ENCODE measurements at places on chromosomes 16 and 17.

DNA sequence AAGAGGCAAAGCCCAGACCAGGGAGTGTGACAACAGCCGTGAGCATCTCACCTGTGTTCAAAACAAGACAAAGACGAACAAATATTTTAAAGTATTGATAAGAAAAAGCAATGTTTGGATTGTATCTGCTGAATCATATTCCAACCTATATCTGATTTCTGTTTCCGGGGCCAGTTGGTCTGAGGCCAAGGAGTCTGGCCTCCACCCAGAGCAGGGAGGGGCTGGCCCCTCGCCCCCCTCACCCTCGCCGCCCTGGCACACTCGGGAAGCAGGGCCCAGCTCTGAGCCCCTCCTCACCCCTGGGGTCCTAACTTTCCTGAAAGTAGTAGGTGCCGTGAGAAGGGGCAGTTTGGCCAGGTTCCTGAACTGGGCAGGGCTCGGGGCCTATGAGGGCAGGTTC, 48.0 kb downstream of the ACTG1 start:
- DNase-seq: no peak

- DNase-seq: no peak
Measured at GRCh38 chr16:273547-274421, 2.0 kb downstream of the RGS11 start.

DNA sequence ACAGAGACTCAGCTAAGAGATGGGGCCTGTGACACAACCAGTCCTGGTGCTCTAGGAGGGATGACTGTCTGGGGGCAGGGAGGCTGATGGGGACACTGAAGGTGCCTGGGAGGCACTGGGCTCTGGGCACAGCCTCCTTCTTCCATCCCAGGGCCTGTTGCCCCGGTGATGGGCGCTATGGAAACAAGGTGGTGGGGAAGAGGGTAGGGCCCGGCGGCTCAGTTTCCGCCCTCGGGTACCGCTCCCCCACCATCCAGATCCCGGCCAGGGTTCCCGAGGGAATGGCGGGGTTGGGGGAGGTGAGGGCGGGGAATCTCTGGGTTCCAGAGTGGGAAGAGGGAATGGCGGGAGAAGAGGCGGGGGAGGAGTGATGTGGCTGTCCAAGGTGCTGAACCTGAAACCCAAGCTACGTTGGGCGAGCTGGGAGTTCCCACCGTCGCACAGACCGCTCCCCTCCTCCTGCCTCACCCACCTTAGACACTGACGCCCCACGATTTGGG, 981 bp downstream of the KCNH4 start:
- no peak for DNase-seq

GRCh38 chr17:37358098-37358829, 17.5 kb upstream of the C17orf78 start:
- DNase-seq: peak; percentile 11

DNA sequence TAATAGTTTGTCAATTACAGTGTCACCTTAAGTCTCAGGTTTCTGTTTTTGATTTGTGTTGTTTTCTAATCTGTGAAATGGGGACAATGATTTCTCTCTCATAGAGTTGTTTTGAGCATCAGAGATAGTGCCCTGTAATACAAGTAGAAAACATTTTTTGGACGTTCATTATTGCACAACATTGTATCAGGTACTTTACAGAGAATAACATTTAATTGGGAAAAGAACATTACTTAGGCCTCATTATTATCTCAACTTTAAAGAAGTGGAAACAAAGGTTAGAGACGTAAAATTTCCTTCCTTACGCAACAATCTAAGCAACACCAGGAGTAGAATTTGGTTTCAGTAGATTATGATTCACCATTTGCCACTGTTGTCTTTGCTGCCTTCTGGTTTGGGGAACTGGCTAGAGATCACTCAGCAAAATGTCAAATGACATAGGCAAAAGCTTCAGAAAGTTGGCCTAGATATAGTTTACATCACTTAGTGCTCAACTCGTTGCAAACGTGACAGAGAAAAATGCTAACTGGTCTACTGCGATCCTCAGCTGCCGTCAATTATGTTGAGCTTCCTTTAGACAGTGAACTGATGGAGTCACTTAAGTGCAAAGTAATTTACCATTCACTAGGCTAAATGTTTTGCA, 1026.8 kb downstream of the CDH11 start:
- no peak for DNase-seq

- peak; percentile 76 for DNase-seq
Measured at GRCh38 chr17:40607641-40608040, 40.0 kb downstream of the SMARCE1 start.

GRCh38 chr17:80761110-80761871, 216.7 kb downstream of the RPTOR start:
- peak; percentile 59 for DNase-seq

DNA sequence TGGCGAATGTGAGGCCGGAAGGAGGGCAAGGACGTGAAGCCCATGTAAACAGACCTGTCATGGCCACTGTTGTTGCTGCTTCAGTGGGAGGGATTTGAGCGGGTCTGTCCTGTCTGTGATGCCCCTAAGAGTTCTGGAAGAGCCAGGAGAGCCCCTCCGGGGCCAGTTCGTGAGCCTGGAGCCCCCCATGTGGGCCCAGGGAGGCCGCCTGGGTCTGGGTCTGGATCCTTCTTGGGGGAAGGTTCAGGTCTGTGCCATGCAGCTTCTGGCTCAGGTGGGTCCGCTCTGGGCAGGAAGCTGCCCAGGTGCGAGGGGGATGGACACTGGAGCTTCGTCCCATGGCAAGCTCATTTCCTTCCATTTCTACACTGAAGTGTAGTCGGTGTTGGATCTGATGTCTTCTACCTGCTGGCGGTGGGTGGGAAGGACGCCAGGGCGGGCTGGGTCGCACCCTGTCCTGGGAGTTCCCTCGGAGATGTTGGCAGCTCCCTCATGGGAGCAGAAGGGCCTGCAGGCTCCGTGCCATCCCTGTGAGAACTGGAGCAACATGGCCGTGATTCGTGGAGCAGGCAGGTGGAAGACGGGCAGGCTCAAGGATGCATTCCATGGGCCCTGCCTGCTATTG, 11.2 kb upstream of the WFIKKN1 start:
- DNase-seq: no peak

DNA sequence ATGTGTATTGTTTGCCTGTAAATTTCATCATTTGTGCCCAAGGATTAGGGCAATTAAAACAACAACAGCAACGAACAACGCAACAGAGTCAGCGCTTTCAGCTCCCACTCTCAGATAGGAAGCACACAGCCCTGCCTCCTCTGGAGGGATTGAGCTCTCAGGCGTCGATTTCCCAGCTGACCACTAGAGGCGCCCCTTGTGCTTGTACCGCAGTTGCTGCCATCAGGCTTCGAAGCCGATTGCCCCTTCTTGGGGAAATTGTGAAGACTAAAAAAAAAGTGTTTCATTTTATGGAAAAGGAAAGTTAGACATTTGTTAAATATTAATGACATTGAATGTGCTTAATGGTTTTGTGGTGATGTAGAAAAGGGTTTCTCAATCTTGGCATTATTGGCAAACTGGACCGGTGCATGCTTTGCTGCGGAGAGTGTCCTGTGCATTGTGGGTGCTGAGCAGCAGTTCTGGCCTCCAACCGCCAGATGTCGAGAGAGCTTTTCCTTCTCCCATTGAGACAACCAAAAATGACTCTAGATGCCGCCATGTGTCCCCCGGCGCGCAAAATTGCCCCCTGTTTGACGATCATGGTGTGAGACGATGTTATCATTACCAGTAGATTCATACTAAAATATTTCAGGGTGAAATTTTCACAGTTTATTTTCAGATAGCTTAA, 650.4 kb upstream of the RBFOX1 start:
- DNase-seq: no peak

DNA sequence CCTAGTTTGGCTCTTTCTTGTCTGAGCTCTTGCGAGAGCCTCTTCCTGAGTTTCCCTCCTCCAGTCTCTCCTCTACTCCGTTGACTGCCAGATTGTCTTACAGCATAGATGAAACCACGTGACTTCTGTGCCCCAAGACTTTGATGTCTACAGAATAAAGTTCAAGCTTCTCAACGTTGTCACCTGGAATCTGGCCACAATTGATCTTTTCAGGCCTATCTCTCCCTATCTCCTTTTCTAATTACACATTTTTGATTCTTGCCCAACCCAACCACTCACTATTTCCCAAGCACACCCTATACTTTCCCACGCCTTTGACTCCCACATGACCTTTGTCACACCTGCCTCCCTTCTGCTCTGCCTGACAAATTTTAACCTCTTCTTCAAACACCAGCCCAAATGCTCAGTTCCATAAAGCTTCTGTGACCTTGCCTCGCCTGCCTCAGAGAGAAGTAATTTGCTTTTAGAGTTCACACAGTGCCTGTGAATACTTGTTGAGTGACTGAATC, 52.4 kb upstream of the PMFBP1 start:
- DNase-seq: no peak

GRCh38 chr17:17254036-17254435, 17.1 kb upstream of the FLCN start:
- no peak for DNase-seq

GRCh38 chr16:24077966-24078365, 178.2 kb upstream of the CACNG3 start:
- no peak for DNase-seq

DNA sequence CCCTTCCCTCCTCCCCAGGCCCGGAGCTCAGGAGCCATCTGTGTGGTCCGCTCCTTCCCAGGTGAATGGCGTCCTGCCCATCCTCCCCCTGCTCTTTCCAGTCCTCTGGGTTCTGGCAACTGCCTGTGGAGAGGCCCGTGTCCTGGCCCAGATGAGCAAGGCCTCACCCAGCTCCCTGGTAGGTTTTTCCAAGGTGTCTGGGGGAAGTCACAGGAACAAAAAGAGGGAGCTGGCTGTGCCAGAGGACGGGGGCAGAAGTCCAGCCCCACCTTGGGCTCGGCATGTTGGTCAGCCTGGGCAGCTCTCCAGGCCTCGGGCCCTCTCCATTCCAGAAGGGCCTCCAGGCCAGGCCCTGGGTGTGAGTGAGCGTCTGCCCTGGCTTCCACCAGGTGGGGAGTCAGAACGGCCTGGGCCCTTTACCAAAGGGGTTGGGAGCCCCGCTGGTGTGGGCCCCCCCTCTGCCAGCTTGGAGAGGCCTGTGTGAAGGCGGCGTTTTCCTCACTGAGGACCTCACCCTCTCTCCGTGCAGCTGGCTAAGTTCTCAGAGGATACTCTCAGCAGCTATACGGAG, 25.1 kb downstream of the CASKIN2 start:
- no peak for DNase-seq

DNA sequence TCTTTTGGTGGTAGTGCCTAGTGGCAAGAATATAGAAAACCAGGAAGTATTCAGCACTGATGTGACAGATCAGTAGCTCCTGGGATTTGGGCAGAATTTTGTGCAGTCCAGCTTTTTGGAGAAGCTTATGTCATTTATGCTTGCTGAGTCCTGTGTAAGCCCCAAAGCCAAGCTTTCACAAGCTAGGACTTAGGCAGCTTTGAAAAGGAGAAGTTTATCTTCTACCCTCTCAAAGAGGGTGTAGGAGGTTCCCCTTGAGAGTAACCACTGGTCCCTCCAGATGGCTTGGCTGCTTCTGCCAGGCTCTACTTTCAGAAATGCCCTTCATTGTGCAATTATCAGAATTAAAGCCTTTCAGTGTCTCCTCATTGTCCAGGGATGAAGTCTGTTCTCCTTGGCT, 78.8 kb downstream of the CES1 start:
- no peak for DNase-seq

- DNase-seq: no peak
Measured at GRCh38 chr17:50423553-50424159, 2.4 kb upstream of the ACSF2 start.

GRCh38 chr17:1030684-1031532, 34.0 kb downstream of the TIMM22 start:
- DNase-seq: no peak

GRCh38 chr17:31515267-31515666, 123.8 kb downstream of the RAB11FIP4 start:
- DNase-seq: no peak

GRCh38 chr17:60439501-60439900, 17.2 kb downstream of the CHCT1 start:
- DNase-seq: no peak

GRCh38 chr17:40450175-40450574, 6.9 kb downstream of the IGFBP4 start:
- peak; percentile 37 for DNase-seq

- no peak for DNase-seq
Measured at GRCh38 chr16:4198816-4199215, 43.1 kb downstream of the SRL start.

DNA sequence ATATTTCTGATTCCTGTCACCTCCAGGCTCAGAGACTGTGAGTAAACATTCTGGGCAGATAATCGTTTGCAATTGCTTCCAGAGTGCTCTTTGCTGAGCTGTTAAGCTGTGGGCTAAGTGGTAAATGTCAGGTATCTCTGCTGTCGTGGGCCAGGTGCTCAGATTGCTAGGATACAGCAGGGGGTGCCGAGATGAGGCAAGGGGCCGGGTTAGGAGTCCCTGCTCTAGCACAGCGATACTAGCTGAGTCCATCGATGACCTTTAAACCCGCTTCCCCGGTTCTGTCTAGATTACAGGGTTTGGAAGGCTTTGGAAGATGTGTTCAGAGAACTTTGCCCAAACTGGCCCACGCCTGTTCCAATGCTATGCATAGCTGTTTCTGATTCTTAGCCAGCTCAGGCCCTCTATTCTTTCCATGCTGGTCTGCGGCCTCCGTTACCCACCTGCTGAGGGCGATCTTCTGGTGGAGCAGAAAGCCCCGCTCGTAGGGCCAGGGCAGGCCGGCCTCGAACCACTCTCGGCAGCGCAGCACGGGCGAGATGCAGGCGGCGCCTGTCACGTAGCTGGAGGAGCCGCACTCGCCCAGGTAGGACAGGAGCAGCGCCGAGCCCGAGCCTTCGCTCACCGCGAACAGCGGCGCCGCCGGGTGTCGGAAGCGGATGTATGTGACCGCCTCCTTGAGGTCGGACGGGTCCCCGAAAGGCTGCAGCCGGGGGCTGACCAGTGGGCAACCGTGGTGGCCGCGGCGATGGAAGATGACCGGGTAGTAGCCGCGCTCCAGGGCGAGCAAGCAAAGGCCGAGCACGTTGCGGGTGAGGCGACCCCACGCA, 979 bp downstream of the ABHD15 start:
- peak; percentile 56 for DNase-seq

DNA sequence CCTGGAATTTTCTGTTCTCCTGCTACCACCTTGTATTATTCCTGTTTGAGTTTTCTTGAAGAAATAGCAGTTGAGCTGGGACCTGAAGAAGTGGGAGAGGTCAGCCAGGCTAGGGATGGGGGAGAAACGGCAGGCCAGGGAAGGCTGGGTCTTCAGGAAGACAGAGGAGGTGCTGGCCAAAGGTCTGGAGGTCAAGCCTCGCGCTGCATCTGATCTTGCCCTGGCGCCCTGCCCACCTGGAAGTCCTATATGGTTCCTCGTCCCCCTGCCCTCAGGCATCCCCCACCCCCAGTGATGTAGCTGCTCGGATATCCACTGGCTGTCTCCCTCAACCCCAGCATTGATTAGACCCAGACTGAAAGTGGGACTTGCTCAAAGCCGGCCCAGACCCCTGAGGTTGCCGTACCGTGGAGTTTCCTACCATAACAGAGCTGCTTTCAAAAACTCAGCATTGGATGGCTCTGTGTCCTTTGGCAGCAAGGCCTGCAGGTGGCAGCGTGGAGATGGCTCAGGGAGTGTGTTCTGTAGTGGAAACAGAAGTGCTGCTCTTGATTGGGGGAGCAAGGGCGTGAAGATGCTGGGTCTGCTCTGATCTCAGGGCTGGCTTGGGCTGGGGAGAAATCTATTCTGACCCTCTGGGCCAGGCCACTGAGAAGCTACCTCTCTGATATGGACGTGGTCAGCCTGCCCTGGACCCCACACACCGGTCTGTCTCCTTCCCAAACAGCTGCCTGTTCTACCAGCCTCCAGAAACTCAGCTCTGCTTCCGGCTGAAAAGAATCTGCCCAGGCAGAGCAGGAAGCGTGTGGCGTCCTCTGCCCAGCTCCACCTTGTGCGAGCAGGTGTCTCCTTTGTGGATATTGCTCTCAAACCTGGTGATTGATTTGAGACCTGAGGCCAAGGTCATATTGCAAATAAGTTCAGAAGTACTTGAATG, 107.0 kb upstream of the CACNG5 start:
- peak; percentile 13 for DNase-seq

- no peak for DNase-seq
Measured at GRCh38 chr16:55100100-55100499, 169.4 kb downstream of the IRX5 start.
